NCI-H524 (cell line): ENCODE measurements at places on chromosomes 6 and 20.

GRCh38 chr6:89387516-89388201, 24.4 kb downstream of the RRAGD start:
- no peak for DNase-seq

- DNase-seq, result no peak
Measured at GRCh38 chr6:113690281-113691259, 166.6 kb upstream of the MARCKS start.

GRCh38 chr6:42724825-42725224, 2.4 kb upstream of the PRPH2 start:
- no peak for DNase-seq

DNA sequence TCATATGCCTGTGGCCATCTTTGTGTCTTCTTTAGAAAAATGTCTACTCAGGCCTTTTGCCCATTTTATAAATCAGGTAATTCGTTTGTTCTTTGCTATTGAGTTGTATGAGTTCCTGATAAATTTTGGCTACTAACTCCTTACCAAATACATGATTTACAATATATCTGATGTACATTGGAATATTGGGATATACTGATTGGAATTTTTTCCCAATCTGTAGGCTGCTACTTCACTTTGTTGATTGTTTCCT, 39.2 kb downstream of the BACH2 start:
- DNase-seq, result no peak

- DNase-seq, result no peak
Measured at GRCh38 chr20:33773412-33774089, 37.6 kb upstream of the CHMP4B start.

DNA sequence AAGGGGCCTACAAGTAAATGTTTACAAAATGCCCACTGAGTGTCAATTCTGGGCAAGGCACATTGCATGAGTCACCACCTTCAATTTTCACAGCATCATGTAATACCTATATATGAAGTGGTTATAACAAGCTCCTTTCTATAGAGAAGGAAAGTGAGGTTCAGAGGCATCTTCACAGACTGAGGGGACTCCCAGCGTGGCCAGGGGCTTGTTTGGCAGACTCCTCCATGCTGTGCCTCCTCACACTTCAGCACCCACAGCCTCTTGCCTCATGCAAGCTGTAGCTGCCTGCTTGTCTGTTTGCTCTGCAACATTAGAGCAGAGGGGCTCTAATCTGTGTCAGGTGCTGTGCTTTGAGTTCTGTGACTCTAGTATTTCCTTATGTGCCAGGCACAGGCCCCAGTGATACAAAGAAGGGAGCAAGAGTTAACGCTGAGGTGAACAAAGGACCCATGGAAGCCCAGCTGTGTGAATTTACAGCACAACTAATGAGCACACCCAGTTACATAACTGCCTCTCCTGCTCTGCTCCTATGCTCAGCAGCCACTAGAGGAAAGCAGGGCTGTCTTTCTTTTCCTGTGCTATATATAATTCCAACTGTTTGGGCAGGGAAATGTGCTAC, 72.3 kb downstream of the ZHX3 start:
- no peak for DNase-seq

DNA sequence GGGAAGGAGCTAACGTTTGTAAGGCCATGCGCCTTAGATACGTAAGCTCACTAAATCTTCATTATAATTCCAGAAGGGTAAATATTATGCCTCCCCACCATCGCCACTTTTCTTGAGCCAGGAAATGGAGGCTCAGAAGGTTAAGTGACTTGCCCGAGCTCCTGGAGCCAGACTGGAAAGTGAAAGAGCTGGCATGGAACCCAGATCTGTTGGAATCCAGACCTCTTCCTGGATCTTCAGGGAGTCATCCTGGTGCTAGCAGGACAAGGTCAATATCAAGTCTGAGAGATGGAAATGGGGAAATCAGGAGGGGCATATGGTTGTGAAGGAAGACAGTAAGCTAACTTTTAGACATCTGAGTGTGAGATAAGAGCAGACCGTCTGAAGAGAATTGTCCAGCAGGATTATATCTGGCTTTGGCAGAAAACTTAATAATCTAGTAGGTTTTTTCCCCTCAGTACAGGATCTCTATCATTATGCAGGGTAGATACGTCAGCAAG, 6.2 kb downstream of the TMEM200A start:
- peak; percentile 42 for DNase-seq

DNA sequence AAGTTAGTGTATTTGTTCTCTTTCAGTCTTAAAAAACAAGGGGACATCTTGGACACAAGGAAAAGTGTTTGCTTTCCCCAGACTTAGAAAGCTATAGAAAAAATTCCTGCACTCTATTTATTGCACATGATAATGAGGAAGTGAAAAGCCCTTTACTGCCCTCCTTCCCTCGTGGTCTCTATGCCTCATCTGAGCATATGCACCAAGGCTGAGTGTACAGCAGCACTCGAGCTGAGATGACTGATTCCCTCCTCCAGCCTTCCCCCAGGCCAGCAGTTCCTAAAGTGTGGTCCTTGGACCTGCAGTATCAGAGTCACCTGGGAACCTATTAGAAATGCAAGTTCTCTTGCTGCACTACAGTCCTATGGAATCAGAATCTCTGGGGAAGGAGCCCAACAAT, 14.3 kb upstream of the LAMP5 start:
- no peak for DNase-seq

DNA sequence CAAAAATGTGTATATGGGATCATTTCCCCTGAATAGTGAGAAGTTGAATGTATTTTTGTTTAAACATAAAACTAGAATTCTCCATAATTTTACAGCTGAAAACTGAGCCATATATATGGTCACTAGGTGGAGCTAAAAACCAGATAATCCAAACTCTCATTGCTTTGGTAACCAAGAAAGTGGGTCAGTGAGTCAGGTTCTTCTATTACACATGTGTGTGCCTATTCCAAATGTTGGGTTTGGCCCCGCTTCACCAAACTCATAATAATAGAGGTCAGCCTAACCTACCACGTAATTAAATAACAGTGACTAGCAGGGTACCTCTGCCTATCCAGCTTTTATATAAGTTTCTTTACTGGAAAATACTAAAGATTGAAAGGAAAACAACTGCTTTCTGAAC, 19.3 kb upstream of the RNGTT start:
- peak; percentile 53 for DNase-seq

GRCh38 chr6:127453845-127454619, 5.2 kb downstream of the KIAA0408 start:
- no peak for DNase-seq

GRCh38 chr6:139290787-139291311, 949 bp downstream of the TXLNB start:
- DNase-seq, result no peak

DNA sequence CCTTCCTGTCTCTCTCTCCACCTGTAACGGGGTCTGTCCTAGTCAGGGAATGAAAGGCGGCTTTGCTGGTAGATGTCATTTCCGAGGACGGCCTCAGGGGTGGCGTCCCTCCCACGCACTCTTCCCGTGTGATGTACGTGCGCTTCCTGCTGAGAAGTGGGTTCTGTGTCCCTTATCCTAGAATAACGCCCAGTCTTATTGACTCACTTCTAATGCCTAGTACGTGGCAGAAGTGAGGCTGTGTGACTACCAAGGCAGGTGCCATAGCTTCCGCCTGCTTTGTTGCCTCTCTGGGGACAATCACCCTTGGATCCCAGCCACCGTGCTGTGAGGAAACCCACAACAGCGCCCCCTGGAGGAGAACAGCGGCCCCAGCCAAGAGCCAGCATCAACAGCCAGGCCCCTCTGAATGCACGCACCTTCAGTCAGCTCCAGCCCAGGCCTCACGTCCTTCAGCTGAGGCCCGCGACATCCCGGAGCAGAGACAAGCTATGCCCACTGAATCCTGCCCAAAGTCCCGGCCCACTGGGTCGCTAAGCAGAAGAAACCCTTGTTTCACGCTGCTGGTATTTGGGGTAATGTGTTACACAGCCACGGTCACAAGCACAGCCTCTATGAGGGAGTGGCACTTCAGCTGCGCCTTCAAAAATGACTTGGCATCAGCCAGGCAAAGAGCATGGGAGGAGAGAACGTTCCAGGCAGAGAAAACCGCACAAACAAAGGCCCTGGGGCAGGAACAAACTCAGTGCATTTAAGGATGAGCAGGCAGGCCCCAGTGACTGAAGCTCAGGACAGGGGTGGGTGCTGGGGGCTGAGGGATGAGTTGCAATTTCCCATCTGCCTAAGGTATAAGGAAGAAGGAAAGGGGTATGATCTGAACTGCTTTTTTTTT, 224.2 kb downstream of the NFATC2 start:
- peak; percentile 8 for DNase-seq

GRCh38 chr6:122548281-122548680, 61.9 kb upstream of the PKIB start:
- no peak for DNase-seq

DNA sequence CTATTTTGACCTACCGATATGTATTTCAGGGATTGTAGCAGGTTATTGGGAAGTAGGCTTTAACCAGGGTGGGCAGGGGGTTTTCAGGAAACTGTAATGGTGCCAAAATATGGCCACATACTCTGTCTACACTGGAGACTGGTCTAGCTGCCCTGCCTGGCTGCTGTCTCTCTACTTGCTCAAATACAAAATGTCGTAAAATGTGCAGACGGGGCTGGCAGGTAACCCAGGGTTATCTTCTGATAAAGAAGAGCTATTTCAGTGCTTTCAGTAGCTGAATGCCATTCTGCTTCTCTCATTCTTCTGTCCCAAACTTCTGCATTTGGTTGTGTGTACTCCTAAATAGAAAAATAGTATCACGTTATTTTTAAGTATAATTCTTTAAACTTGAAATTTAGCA, 616.2 kb downstream of the EPM2A start:
- DNase-seq, result no peak

DNA sequence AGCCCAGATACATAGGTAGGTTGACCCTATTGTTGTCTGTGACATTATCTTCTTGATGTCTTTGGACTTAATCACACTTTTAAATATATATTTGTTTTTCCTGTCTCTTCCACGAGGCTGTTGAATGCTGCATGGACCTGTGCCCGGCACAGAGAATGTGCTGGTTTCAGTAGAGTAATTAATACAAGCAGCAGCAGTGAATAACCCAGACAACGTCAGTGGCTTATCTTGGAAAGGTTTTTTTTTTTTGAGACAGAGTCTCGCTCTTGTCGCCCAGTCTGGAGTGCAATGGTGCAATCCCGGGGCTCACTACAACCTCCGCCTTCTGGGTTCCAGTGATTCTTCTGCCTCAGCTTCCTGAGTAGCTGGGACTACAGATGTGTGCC, 108.2 kb downstream of the CDH26 start:
- DNase-seq, result no peak

DNA sequence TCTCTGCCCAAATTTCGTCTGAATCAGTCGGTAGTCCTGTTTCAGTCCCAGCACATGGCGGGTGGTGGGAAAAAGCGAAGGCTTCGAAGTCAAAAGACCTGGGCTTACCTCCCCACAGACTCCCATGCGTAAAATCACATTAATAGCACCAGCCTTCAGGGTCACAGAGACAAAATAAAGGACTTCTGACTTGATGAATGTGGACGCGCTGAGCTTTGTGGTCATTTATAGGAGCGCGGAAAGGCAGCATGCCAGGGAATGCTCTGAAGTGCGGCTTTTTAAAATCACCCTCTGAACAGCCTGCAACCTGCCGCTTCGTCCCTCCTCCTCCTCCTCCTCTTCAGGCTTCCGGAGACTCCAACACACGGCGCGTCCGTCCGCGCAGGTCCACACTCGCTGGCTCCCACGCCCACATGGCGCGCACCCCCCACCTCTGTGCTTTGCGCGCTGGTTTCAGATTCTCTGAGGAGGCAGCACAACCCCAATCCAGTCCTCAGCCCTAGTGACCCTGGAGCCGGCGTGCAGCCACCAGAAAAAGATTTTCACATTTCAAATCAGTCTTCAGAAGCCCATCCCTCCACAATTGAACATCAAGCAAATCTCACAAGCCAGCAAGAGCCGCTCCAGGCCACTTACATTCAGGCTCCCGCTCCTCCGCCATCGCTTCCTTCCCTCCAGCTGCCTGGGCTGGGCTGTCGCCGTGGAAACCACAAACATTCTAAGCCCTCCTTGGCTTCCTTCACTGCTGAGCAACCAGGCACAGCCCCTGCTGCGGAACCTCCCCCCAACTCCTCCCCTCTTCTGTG, at the start of gene C6orf118:
Gene C6orf118 (minus strand): TSS at position 680 of the 806 bp plus-strand sequence. CDS start 19 bp downstream, at position 661.
- DNase-seq, result peak; percentile 92

DNA sequence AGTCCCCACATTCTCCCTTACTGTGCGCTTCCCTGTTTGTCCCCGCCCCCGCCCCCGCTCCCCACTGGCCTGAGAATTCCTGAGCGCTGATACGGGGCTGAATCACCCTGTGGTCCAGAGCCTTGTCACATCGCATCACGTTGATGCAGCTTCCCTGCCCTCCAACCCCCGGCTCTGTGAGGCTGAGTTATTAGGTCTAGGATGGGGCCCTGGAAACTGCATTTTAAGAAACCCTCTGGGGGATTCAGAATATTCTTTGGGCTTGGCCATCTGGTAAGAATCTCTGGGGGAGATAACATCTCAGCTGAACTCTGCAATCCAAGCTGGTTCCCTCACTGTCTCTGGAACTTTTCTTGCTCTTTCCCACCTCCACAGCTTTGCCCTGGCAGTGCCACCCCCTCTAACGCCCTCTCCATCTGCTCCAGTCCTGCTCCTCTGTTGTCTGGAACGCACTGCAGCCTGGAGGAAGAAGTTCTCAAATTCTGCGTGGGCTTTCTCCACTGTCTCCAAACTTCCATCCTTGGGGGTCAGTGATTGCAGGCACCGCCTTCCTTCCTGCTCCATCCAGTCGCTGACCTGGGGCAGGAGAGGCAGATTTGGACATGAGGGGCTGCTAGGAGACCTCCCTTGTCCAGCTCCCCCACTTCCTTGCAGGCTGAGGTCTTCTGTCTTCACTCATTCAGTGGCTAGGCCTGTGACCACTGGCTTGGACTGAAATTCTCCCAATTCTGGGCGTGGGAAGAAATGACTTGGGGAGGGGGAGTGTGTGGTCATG, 42.6 kb downstream of the KIAA1755 start:
- peak; percentile 51 for DNase-seq

DNA sequence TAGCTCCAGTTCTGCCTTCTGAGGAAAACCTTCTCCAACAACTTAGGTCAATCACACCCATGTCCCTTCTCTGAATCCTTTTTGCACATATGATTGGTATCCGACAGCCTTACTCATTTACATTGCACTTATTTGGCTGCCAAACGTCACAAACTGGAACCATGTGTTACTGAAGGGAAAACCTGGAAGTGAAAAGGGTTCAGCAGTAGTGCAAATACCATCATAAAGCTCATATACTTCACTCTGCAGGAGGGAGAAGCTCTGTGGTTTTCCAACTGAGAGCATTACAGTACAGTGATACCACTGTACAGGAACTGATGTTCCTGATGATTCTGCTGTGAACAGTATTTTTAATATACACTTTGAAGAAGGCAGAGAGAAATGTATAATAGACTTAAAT, 87.8 kb downstream of the SLC16A10 start:
- DNase-seq, result no peak

GRCh38 chr6:106177786-106178185, 91.7 kb downstream of the PRDM1 start:
- no peak for DNase-seq

GRCh38 chr20:51481341-51481914, 61.1 kb downstream of the NFATC2 start:
- DNase-seq, result no peak
